IPS DF 6.9 (cell line): ENCODE measurements at places on chromosomes 2 and 18.

DNA sequence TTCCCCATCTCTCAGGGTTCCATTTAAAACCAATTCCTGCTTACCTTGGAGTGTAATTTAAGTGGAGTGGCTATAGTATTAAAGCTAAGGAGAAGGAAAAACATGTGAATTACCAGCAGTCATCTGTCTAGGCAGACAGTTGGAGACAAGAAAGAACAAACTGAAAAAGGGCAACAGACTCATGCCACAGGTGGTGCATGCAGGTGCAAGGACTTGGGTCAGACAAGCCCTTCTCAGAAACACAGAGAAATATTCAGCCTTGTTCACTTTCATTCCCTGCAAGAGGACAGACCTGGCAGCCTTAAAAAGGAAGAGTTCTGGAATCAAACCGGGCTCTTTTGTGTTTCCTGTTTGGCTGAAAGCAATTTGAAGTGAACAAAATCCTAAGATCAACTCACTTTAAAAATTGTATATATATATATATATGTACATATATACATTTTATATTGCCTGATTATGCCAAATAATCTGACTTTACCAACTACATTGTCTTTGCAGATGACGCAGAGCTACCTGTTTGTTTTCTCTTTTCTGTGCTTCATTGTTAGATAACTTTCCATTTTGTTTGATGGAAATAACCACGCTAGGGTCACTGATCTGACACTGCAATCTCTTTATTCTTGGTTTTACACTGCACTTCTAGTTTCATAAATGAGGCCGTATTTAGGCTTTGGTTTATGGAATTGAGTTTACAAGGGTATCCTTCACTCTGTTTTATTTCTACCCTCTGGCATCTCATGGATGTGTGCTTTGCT is 35.1 kb upstream of the VPS54 start:
- no peak for DNase-seq

DNA sequence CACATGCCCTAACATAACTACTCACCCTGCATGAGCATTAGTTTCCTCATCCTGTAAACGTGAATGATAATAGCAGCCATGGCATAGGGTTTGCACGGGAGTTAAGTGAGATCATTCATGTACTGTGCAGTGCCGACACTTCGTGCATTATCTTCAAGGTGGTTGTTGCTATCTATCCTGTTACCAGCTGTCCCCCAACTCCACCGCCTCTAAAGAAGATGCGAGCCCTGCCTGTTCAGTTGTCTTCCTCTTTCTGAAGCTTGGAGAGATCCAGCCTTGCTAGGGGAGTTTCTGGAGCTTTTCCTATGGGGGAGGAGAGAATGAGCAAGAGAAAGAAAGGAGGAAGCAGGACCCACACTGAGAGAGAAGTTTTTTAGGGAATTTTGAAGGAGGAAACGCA is 34.4 kb downstream of the YPEL5 start:
- no peak for DNase-seq

- DNase-seq: no peak
Measured at GRCh38 chr18:48367557-48367956, 41.6 kb downstream of the ZBTB7C start.

DNA sequence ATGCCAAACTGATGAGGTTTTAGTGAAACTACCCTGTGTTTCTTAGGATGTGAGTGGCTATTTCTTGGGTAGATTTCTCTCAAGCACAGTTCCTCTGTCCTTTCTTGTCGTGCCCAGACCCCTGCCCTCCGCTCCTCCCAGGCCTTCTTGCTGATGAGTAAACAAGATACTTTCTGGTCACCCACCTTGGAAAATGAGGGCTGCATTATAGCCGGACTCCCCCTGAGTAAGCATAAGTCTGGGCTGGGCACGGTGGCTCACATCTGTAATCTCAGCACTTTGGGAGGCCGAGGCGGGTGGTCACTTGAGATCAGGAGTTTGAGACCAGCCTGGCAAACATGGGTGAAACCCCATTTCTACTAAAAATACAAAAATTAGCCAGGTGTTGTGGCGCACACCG is 58.5 kb downstream of the MEX3C start:
- DNase-seq: no peak

GRCh38 chr2:29759360-29759759 is 162.0 kb downstream of the ALK start:
- DNase-seq: no peak

DNA sequence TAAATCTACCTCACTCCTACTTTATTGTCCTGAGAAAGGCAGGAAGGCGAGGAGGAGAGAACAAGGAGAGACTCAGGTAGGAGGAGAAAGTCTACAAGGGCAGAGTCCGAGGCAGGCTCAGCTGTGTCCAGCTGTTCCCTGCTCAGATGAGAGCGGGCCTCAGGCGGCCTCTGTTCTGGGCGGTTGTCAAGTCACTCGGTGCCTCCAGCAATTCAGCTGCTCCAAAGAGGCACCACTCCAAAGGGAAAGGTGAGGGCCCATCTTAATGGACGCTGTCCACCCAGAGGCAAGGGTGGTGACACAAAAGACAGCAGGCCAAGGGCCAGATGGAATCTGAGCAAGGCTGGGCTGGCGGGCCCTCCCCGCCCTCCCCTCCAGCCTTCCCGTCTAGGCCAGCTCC is 101.4 kb upstream of the EPAS1 start:
- DNase-seq: no peak
